ENCODE measurements at places on chromosomes 11 and 22. TPM values are rescaled to one million over a fixed set of nuclear protein-coding genes. Genes with fewer than 3 reads are reported as not detected.

DNA sequence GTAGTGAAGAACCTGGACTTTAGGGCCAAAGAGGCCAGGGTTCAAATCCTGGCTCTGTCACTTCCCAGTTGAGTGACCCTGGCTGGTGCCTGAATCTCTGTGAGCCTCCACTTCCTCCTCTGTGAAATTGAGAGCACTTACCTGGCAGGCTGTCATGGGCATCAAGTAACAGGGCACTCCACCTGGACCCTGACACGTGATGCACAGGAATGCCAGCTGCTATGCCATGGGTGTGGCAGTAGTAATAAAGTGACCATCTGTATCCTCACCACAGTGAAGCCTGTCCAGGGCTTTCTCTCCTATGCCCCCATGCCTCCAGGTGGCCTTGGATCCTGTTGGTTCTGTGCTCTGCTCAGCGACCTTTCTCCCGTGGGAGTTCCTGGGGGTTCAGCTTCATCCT is 29.8 kb upstream of the PPP6R3 start:
- DNase-seq = no peak

The TRIM29 gene
- 1.3 TPM for polyA plus RNA-seq

DNA sequence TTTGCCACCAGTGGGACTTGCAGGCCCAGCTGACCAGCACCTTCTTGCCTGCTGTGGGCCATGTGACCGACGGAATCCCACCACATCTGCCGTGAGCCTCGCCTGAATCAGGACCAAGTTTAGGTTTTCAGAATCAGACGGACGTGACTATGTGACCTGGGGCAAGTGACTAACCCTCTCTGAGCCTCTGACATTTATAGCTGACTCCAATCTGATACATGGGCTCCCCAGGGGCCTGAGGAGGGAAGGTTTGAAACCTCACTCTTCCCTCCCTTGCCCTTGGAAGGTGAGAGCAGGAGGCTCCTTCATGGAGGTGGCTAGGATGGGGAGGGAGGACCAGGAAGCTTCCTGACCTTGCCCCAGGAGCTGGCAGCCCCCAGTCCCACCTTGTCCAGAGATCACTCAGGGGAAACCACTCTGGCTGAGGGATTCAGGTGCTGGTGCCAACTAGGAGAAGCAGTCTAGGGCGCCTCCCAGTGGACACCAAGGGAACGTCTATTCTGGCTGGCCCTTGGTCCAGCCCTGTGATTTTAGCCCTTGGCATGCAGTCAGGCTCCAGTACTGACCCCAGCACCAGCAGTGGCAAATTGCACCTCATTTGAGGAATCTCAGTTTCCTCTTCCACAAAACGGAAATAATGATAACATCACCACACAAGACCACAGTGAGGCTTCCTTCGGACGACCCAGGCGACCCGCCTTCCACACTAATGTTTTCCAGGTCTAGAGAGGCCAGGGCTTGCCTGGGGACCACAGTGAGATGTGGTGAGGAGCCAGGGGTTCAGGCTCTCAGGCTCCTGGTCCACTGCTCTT is 47.2 kb upstream of the SYT7 start:
- no peak for DNase-seq

DNA sequence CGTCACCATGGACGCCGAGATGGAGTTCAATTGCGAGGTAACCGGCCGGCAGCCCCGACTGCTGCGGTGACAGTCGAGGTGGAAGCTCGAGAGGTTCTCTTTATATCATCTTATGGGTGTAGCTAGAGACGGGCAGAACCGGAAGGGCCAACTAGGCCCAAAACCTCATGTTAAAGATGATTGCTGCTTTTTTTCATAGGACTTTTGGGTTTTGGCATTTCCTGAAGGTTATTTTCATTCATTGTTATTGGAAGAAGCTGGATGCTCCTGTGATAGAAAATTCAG is 585 bp downstream of the NF2 start:
- no peak for DNase-seq

- no peak for DNase-seq
Measured at GRCh38 chr11:63919267-63920125, 2.5 kb upstream of the RCOR2 start.

GRCh38 chr11:75100314-75100713 is 3.6 kb upstream of the OR2AT4 start:
- DNase-seq = no peak

- no peak for DNase-seq
Measured at GRCh38 chr22:31917227-31917921, 27.0 kb upstream of the YWHAH start.

DNA sequence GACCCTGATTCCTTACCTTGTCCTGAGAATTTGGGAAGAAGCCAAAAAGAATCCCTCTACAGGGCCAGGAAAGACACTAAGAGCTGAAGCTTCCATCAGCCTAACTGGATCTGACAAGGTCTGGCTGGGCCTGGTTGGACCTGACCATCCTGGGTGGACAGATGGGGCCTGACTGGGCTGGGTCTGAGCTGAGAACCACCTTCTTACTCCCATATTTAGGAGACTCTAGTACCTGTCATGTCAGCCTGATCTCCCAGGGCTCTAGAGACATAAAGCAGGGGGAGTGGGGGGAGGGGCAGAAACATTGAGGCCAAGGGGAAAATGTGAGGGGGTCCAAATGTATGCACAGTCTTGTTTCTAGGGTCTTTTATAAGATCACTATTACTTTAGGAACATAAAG is 129.9 kb downstream of the BUD13 start:
- DNase-seq = no peak

- no peak for DNase-seq
Measured at GRCh38 chr11:102767800-102768199, 12.6 kb downstream of the MMP10 start.

The ANO3 gene
- polyA plus RNA-seq = 4.7 TPM

DNA sequence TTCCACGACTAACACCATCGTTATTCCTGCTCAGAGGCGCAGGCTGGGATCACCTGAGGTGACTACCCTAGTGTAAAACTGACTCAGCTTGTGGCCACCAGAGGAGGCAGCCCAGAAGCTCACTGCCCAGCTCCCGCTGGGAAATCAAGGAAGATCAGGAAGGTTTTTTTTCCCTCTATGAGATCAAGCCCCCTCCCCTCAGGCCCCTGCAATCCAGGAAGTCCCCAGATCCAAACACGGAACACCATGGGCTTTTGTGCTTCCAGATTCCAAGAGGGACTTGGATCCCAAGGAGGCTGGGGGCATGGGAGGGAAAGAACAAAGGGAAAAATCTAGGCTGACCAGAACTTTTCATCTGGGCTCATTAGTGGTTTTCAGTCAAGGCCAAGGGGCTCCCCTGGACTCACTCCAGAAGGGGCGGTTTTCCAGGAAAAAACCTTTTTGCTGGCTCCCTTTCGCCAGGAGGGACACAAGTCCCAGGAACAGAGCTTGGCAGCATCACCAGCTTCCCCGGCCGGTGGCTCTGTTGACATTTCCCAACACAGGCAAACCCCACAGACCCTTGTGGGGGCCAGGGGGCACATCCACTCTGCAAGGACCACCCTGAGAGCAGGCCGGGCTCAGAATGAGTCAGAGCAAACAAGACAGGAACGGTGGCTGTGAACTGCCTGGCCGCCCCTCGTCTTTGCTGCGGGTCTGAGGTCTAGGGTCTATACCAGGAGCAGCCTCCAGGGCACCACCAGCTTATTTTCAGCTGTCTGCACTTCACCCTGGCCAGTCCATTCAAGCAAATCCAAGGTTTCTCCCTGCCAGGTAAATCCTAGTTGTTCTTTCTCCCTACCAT is 36.8 kb downstream of the MYH9 start:
- no peak for DNase-seq

The RIMBP3B gene
- 0.07 TPM for polyA plus RNA-seq

- no peak for DNase-seq
Measured at GRCh38 chr11:90426442-90426841, 203.6 kb upstream of the CHORDC1 start.

DNA sequence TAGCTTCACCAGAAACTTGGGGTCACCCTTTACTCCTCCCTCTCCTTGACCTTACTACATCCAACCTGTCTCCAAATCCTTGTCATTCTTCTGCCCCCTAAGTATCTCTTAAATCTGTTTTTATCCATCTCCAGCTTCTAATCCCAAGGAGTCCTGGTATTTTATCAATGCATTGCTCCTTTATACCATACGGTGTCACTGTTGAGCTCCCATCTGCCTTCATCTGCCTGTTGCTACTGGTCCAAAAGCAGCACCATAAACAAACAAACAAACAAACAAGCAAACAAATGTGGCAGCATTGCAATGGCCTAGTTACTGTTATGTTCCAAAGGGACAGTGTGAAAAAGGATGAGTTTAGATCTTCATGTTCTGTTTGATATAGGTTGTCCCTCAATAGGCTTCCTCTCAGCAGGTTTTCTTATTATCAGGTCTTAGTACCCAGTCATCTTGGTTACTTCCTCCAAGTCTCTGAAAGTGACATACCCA is 34.2 kb downstream of the DNHD1 start:
- peak; percentile 48 for DNase-seq

The JAM3 gene
- polyA plus RNA-seq = 52.9 TPM

DNA sequence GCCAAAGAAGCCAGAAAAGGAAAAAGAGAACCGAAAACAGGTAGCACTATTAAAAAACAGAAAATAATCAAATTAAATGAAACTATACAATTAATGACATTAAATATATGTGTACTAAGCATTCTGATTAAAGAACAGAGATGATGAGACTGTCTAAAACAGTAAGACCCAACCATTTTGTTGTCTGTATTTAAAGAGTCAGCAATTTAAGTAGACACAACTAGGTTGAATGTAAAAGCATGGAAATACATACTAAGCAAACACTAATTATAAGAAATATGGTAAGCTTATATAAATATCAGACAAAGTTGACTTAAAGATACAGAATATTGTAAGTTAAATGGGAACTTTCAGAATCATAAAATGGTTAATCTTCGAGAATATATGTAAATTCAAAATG is 774.6 kb upstream of the RAG2 start:
- no peak for DNase-seq

- no peak for DNase-seq
Measured at GRCh38 chr11:126313826-126314225, 10.0 kb downstream of the DCPS start.

DNA sequence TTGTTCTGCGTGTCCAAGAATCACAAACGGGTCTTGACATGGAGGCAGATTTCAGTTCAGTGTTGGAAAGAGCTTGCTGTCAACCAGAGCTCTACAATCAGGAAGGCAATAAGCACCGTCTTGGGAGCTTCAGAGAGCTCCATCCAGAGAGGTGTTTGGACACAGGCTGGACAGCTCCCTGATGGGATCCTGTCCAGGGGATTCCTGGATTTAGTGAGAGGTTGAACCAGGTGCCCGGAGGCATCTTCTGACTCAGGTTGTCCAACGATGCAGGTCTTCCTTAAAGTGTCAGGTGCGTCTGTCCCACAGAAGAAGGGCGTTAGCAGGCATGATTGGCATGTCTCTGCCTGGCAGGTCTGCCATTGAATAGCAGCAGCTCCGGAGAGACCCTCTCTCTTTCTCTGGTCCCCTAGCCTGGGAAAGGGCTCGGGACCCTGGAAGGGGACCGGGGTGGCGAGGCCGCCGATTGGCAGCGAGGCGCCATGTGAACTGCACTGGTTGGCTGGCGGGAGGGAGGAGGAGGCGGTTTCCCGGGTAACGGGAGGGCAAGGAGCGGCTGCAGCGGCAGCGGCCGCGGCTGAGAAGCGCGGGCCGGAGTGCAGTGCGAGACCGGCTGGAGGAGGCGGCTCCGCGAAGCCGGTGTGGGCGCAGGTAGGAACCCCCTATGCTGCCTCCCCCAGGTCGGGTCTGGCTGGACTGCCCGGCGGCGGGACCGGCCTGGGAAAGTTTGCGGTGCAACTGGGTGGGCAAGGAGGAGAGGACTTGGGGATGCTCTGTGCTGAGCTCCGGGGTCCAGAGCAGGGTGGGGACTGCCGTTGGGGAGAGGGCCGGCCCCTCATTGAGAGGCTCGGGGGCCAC is 104.1 kb upstream of the E2F8 start:
- DNase-seq = no peak

DNA sequence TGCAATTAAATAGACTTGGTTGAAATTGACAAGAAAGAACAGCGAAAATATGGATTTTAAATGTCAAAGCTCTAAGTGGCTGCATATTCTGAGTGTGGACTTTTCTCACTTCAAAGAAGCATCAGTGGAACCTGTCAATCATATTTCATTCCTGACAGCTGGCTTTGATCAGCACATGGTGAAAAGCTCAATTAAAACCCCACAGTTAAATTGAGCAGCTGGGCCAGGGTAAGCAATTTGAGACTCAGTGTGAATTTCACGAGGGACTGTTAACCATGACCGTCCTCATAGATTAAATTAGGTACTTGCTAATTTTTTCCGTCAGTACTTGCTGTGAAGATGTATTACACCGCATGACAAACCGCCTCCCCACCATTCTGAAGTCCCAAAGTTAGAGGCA is 11.0 kb upstream of the OR10D3 start:
- DNase-seq = no peak

- DNase-seq = no peak
Measured at GRCh38 chr11:3128356-3129180, 36.5 kb downstream of the OSBPL5 start.

The HTR3A gene
- not detected for polyA plus RNA-seq

The STK33 gene
- 30.6 TPM for polyA plus RNA-seq

GRCh38 chr11:74024261-74025029 is 15.6 kb upstream of the UCP3 start:
- no peak for DNase-seq

The ACTN3 gene
- 0.43 TPM for polyA plus RNA-seq

The PGA5 gene
- 0.92 TPM for polyA plus RNA-seq

The TMEM45B gene
- polyA plus RNA-seq = 28.9 TPM

The HIC2 gene
- polyA plus RNA-seq = 9.7 TPM

The TRIM48 gene
- polyA plus RNA-seq = not detected

GRCh38 chr11:65151331-65151899 is 17.1 kb upstream of the SYVN1 start:
- no peak for DNase-seq

DNA sequence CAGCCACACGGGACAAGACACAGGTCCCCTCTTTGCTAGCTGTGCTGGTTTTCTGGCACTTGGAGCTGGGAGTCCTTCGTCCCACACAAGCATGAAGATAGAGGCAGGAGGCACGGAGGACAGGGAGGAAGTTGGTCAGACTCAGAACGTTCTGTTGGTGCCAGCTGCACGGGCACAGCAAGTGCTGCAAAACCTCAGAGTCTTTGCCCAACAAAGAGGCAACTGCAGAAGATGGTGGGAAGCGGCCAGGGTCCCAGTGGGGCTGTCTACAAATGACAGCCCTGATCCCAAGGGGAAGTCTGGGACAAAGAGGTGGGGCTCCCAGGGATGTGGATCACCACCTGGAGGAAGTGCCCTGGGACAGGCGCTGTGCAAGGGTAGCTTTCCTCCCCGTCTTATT is 9.4 kb upstream of the OSM start:
- DNase-seq = no peak

The MRGPRX4 gene
- not detected for polyA plus RNA-seq

The LAYN gene
- polyA plus RNA-seq = 6.4 TPM

GRCh38 chr11:60357771-60358170 is 20.6 kb upstream of the MS4A7 start:
- no peak for DNase-seq

The FREY1 gene
- 0.77 TPM for polyA plus RNA-seq

DNA sequence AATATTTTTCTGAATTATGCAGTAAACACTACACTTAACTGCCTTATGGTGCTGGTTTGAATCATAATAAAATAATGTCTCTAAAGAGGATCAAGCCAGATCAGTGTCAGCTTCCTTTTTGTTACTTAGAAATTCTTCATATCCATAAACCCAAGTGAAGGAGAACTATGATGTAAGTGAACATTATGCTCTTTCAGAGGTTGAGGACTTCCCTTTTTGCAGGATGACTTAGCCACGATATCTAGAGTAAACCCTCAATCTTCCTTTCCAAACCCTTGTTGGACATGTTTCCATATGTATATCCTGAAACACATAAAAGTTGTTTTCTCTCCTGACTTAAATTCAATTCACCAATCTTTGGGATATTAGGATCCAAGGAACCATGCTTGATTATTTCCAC is 19.1 kb downstream of the OR8D1 start:
- DNase-seq = no peak

- no peak for DNase-seq
Measured at GRCh38 chr11:88421530-88421929, 84.0 kb upstream of the CTSC start.
